ENCODE measurements at places on chromosomes 2 and 18.

DNA sequence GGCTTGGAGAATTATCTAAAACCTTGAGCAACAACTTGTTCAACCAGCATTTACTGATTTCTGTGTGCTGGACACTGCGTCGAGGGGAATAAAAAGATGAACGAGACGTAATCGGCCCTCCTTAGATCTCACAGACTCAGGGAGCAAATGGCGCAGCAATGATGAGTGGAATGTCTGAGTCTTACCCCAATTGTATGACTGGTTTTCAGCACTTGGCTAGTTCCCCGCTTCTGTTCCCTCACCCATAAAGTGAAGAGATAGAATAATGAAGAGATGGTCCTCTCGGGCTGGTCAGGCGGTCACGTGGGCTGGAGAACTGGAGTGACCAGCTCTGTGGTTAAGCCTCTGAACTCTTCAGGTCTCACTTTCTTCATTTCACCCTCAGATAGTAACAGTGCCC is 17.3 kb upstream of the GATA6 start:
- DNase-seq = no peak

DNA sequence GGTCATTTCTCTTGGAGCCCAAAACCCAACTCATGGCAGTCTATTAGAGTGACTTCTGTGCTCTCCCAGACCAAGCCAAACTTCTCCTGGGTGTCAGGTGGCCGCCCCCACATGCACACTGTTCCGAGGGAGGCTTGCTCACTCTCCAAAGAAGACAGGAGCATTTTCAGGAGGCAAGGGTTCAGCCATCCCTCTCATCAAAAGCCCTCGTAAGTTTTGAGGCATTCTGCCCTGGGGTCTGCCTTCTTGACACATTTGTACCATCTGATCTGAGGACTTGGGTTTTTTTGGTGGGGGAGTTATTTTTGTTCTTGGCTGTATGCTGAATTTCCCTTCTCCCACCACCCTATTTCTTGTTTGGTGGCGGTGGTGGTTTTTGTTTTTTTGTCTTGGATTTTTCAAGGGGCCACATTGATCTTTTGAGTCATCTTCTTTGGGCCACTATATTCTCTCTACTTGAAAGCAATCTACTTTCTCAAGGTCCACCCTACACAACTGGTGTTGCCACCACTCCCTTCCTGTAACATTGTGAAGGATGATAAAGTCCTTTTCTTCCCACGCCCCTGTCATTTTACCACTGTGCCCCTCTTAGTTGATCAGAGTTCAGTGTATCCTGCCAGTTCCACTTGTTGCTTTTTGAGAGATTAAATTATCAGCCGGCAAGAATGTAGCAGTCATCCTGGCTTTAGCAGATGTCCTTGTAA is 255.8 kb downstream of the CYP26B1 start:
- no peak for DNase-seq

DNA sequence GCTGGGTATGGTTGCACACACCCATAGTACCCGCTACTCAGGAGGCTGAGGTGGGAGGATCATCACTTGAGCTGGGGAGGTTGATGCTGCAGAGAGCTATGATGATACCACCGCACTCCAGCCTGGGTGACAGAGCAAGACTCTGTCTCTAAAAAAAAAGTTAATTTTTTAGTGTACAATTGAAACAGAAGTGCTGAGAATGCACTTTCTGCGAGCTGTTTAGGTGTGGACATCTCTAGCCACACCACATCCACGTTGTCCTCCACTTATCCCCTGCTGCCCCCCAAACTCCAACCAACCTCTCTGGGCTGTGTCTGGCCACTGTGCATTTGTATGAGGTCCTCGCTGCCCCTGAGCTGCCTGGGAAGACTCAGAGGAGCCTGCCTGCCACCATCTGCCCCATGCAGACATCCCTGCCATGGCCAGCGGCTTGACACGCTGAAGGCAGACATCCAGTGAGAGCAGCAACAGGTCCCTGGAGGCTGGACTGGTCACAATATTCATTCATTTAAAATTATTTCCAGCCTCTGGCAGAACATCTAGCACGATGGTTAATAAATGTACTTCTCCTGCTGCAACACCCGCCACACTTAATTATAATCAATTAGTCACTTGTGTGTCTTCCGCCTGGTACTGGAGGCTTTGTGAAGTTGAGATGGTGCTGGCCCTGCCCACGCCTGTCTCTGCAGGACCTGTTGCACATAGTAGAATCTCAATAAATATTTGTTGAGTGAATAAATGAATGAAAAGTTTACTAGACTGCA is 3.7 kb upstream of the AFF3 start:
- DNase-seq = no peak

DNA sequence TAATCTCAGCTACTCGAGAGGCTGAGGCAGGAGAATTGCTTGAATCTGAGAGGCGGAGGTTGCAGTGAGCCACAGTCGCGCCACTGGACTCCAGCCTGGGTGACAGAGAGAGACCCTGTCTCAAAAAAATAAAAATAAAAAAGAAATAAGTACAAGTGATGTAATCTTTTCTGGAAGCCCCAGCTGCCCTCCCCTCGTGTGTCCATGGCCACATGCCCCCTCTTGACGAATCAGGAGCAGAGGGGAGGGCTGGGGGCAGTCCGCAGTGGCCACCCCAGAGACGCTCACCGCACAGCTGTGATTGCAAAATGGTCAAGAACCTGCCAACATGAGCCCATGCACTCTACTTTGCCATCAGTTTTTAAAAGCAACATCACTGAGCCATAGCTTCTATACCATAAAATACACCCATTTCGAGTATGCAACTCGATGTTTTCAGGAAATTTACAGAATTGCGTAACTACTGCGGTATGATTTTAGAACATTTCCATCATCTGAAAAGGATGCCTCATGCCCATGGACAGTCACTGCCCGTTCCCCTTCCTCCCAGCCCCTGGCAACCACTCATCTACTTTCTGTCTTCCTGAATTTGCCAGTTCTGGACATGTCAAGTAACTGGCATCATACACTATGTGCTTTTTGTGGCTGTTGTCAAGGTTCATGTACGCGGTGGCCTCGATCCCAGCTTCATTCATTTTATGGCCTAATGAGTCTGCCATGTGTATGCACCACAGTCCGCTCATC is 88.1 kb downstream of the NDUFA10 start:
- no peak for DNase-seq

DNA sequence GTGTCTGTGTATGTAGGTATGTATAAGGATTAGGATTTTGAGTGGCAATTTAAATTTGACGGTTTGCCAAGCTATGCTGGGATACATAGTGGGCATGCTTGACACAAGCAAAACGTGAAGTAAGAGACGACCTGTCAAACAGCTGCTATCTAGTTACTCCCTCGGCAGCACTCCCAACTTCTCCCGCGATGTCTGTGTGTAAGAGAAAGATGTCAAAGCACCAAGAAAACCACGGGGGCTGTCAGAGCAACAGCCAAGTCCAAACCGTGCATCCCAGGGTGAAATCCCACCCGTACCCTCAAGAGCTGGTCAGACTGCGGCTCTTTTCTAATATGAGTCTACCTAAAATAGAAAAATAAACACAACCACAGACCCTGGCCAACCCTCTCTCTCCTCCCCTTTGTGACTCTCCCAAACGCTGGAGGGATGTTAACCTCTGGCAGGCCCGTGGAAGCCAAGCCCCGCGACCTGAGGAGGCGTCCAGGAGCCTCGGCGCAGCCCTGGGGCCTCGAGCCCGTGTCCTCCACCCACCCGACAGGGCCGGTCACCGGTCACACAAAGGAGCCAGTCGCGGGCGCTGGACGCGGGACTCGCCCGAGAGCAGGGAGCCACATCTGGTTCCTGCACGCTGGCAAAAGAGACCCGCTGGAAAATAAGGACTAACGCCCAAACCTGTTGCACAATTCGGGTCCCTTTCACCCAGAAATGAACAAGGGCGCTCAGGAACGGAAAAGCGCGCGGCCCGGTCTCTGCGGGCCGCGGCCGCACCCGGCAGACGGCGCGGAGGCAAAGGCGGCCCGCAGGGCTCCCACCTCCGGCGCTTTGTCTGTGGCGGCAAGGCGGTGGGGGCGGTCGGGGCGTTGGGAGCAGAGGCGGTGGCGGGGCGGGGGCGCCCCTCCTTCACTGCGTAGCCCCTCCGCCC is 925 bp downstream of the SESTD1 start:
- no peak for DNase-seq

- DNase-seq = no peak
Measured at GRCh38 chr2:172993931-172994717, 81.5 kb upstream of the MAP3K20 start.

DNA sequence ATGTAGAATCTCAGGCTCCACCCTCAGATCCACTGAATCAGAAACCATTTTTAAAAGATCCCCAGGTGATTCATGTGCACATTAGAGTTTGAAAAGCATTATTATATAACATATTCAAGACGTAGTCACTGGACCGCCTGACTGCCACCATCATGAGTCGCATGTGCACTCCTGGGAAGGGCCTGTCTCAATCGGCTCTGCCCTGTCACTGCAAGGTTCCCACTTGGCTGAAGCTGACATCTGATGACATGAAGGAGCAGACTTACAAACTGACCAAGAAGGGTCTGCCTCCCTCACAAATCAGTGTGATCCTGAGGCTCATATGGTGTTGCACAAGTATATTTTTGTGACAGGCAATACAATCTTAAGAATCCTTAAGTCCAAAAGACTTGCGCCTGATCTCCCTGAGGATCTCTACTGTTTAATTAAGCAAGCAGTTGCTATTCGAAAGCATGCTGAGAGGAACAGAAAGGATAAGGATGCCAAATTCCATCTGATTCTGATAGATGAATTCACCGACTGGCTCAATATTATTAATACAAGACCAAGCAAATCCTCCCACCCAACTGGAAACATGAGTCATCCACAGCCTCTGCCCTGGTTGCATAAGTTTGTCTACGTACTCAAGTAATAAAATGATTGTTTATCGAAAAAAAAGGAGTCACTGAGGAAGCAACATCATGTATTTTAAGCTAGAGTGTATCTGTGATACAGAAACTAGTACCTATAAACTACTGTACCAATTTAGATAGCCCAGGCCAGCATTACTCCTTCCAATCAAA is 26.2 kb downstream of the ATAD2B start:
- no peak for DNase-seq

DNA sequence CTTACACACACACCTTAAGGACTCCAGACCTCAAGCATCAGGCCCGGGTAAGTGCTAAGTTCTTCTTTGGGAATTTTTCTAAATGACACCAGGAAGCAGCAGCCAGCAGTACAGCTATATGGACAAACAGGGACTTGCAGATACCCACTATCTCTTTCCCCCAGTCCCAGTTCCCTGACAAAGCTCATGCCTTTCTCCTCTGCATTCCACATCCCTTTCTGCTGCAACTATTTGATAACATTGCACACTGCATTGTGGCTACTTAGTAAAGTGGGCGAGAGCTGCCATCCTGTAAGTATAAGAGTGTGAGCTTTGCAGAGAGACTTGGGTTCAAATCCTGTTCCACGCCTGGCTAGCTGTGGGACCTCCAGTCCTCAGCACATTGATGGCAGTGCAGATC is 14.0 kb upstream of the CD226 start:
- DNase-seq = no peak

- no peak for DNase-seq
Measured at GRCh38 chr2:28506112-28506910, 10.5 kb downstream of the PLB1 start.

DNA sequence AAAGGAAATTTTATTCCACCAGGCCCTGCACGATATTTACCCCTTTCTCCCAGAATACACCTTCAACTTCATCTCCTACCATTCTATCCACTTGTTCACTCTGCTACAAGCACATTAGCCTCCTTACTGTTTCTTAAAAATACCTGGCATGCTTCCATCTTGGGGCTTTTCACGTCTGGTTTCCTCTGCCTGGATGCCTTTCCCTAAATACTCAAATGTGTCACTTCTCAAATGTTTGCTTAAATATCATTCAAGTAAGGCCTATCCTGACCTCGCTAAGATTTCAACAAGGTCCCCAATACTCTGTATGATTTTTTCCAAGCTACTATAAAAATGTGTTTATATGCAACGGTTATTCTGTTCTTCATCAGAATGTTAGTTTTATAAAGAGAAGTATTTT is 433.0 kb upstream of the CHAC2 start:
- no peak for DNase-seq

DNA sequence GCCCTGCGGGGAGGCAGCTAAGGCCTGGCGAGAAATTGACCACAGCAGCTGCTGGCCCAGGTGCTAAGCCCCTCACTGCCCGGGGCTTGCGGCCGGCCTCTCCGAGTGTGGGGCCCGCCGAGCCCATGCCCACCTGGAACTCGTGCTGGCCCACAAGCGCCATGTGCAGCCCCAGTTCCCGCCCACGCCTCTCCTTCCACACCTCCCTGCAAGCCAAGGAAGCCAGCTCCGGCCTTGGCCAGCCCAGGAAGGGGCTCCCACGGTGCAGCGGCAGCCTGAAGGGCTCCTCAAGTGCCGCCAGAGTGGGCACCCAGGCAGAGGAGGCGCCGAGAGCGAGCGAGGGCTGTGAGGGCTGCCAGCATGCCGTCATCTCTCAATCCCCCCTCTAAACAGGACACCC is 304.6 kb upstream of the FAM98A start:
- no peak for DNase-seq

DNA sequence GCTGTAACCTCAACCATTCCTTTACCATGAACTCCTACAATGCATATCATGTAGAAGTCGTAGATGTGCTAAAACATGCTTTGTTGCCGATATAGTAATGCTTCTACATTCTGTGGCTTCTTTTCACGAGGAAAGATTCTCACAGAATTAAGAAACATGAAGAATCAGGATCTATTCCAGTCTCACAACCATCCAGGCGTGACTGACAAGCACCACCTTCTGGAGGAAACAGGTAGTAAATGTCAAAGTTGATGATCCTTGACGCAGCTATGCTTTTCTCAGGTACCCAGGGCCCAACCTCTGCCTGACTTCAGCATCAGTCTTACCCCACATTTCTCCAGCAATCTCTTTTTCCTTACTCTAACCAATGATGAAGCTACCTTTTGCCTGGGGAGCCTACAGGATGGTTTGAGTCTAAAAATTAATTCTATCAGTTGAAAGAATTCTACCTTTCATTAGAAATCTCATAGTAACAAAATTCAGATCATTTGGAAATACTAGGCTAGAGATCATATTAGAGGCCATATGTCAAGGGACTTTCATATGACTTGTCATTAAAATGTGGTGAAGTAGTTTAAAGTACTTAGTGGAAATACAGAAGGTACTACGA is 123.3 kb upstream of the RND3 start:
- no peak for DNase-seq

DNA sequence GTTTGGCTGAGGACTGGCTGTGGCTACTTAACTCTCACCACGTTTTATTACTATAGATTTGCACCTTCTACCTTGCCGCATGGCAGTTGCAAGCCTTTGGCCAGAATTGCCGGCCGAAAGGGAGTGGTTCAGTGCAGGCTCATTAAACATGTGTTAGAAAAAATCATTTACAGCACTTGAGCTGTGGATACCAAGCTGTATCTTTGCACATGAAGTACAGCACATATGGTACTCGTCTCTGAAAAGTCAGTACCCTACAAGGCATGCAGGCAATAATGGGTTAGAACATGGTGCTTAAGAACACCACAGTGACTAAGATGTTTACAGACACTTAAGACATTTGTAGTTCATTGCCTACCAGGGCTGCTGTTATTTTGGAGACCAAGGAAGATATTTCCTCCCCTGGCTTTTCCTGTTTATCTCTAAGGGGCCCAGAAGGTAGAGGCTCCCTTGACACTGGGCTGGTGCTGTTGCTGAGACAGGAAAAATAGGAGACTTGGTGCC is 103.1 kb downstream of the ZNF532 start:
- DNase-seq = no peak

All from NCI-H1930 (cell line).